K562 (cell line): ENCODE measurements at places on chromosomes 4 and X. TPM values are rescaled to one million over a fixed set of nuclear protein-coding genes. Genes with fewer than 3 reads are reported as not detected.

The FAAH2 gene
- polyA plus RNA-seq = 0.07 and 0.26 TPM in 2 replicates

The DCLK2 gene
- not detected in 2 replicates for polyA plus RNA-seq

- no peak for DNase-seq
Measured at GRCh38 chr4:960140-960635, 13.2 kb downstream of the DGKQ start.

DNA sequence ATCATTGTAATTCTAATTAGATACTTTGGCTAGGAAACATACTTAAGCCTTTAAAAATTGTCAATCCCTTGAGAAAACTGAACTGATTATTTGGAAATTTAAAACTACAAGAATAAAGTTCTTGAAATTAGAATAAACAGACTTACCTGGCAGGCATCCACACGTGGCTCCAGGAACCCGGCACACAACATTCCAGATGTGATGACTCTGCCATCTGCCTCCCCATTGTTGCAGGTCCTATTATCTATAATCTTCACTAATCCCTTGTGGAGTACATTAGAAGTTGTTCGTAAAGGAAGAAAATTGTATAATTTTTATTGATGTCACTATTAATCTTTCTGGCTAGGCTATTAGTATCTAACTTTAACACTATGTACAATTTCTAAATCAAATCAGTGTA, 16.2 kb upstream of the GNRHR start:
- no peak for DNase-seq

GRCh38 chrX:56763556-56764152, 34.6 kb downstream of the NBDY start:
- no peak for DNase-seq
